ENCODE measurements at places on chromosomes 7 and 10.

- no peak for DNase-seq
These were observed 30.2 kb downstream of the MICALL2 start for GRCh38 chr7:1428941-1429501.

GRCh38 chr10:124953421-124953820 is 11.5 kb downstream of the ZRANB1 start:
- DNase-seq = no peak

- DNase-seq = no peak
These were observed 3.3 kb upstream of the PRSS2 start for GRCh38 chr7:142767451-142767850.

- no peak for DNase-seq
These were observed 46.9 kb downstream of the KMT2E start for GRCh38 chr7:105060923-105061322.

- no peak for DNase-seq
These were observed 24.1 kb upstream of the FFAR4 start for GRCh38 chr10:93542358-93542791.

DNA sequence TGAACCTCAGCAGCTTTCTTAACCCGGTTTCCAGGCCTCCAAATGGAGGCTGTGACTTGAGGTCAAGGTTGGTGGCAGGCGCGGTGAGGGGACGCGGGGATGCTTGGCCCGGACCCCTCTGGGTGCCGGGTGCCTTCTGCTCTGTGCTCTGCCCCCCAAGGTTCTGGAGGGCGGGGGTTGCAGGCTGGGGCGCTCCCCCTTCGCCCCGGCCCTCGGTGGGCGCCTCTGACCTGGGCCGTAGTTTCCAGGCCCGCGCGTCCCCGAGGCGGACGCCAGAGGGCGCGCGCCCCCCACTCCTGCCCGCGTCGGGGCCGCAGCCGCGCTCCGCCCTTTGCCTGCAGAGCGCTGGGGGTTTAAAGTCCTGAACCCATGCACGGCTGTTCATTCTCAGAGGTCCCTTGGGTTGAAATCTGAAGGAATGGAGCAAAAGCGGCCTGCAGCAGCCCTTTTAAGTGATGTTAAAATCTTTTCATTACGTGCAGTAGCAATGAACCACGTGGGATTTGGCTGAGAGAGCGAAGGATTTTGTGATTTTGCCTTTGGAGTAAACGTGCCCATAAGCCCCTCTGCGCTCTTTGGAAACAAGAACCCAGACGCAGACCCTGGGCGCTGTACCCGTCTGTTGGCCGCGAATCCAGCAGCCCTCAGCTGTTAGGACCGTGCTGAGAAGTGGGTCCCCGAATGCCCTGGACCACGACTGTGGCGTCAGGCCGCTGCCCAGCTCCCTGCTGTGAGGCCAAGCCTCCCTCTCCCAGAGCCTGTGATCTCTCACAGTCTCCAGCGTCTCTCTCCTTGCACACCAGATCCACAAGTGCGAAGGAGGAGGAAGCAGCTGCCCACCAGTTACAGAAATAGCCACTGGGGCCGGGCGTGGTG is 135.0 kb downstream of the ACTR3B start:
- DNase-seq = peak; percentile 54

- DNase-seq = no peak
These were observed 530.6 kb upstream of the MGMT start for GRCh38 chr10:128936392-128936791.

DNA sequence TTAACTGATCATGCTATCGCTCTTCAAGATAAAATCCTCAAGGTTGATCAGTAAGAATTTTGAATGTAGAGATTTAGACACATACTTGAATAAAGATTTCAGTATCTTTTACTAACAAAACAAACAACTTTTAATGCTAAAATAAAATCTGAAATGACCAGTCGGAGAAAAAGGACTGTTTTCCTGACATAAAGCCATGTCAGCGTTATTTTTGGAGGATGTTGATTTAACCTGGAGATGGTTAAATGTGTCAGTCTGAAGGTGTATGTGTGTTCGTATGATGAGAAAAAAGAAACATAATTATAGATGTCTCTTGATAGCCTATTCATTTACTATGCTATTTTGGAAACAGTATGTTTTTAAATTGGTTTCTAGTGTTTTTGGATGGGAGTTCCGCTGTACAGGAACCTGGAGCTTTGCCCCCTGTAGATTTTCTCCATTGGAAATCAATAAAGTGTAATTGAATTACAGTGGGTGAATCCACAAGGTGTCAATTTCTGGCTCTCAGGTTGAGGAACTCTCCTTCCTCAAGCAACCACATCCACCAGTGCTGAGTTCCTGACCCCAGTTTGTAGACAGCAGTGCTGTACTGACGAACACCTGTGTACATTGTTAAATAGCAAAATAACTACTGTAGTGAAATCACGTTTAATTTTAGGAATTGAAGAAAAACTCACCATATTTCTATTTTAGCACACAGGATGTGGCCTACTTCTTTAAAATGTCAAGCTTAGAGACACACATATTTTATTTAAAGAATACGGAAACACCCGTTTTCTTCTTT is 670.1 kb downstream of the MAGI2 start:
- DNase-seq = no peak

GRCh38 chr10:59631237-59631636 is 78.4 kb downstream of the SLC16A9 start:
- DNase-seq = no peak

GRCh38 chr7:110664803-110665202 is 426.1 kb upstream of the LRRN3 start:
- DNase-seq = no peak

DNA sequence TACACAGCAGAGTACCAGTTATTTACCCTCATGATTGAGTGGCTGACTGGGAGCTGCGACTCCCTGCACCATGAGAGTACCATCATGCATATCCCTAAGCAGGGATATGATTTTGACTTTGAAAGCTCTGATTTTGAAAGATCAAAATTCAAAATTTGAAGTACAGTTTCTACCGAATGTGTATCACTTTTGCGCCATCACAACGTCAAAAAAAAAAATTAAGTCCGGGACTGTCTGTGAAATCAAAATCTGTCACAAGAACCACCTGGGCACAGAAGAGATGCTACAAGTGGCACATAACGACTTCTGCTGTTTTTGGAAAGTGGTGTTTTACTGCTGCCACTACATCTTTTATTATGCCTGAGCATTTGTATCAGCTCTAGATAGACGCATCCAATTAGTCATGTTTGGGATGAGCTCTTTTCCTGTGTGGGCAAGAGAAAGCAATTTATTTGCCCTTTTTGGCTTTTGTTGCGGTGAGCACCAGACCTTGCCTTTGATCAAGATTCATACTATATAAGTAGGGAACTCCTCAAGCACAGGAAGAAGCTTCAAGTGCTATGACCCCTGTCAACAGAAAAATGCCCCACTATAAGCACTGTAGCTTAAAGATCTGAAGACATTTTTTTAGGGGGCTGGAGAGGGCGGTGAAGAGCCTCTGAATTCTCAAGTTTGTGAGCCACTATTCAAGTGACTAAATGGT is 10.7 kb downstream of the MTPN start:
- DNase-seq = no peak

DNA sequence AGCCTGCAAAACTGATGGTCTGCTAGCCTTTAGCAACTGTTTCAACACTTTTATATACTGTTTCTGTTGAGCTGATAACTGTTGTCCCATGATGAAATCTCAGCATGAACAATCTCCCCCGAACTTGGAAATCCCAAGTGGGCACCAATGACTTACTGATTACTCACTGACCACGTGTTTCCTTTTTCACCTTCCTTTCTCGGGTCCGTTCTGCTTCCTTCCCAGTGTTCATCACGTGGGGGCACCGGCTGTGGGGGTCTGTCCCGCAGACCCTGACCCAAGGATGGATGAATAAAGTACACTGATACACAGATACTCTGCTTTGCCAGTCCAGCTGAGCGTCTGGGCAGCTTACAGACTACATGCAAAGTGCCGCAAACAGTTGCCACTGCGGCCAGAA is 39.0 kb upstream of the RASGEF1A start:
- DNase-seq = peak; percentile 34

GRCh38 chr10:97399843-97400545 is 1.1 kb downstream of the RRP12 start:
- peak; percentile 43 for DNase-seq

DNA sequence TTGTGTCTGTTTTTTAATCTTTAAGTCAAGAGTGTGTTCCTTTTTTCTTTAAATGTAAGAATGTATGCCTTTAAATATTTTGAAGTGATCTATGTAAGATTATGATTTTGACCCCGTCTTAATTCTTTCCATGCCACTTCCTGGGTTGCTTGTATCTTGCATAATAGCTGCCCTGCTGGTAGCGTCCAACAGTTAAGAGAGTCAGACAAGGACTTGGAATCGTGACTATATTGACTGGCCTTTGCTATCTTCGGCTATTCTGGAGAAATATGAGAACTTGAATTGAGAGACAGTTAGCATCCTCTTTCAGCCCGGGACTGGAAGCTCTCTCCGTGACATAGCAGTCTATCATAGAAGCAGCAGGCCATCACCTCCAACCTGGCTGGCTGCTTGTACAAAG is 13.0 kb downstream of the NRP1 start:
- no peak for DNase-seq

DNA sequence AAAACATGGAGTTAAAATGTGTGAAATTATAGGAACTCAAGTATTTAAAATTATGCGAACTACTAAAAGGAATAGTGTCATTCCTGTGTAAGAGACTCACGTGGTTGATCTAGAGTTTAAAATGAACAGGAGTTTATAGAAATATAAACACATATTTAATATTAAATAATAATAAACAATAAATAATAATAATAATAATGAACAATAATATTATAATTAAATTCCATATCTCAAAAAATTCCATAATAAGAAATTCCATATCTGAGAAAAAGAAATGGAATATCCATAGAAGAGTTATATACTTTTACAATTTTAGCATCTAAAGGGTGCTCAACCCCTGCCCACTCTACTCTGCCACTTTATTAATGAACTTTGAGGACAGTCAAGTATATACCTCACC is 429.6 kb downstream of the TNS3 start:
- DNase-seq = no peak

- DNase-seq = no peak
These were observed 263.2 kb upstream of the MGMT start for GRCh38 chr10:129203819-129204218.

GRCh38 chr7:5351507-5352265 is 68.9 kb downstream of the SLC29A4 start:
- DNase-seq = no peak

DNA sequence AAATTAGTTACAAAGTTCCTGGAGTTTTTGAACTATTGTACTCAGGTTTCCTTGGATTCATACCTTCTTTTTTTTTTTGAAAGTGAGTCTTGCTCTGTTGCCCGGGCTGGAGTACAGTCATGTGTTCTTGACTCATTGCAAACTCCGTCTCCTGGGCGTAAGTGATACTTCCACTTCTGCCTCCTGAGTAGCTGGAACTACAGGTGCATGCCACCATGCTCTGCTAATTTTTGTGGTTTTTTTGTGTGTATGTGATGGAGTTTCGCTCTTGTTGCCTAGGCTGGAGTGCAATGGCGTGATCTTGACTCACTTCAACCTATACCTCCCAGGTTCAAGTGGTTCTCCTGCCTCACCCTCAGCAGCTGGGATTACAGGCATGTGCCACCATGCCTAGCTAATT is 22.3 kb downstream of the MCM10 start:
- no peak for DNase-seq

- DNase-seq = no peak
These were observed 100.3 kb downstream of the CTBP2 start for GRCh38 chr10:125060026-125060425.

DNA sequence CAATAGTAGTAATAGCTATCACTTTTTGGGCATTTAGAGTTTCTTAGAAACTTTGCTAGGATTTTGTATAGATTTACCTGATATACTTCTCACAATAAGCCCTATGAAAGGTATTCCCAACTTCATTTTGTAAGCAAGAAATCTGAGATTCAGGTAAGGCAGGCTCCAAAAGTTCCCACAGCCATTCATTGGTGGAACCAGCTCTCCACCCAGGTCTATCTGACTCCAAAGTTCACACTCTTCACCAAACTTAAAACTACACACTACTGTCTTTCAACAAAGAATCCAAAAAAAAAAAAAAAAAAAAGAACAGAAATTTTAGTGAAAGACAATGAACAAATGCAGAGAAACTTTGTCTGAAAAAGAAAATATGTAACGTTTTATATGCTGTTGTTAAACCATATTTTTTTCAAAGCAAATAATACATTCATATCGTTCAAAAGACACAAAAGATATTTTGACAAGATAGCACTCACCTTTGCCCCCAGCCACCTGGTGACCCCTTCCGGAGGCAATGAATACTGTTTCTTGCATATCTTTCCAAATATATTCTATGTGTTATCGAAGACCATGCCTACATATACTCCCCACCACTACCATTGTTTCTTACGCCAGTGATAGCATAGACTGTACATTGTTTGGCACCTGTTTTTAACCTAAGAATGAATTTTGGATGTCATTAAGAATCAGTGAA is 108.2 kb downstream of the C1GALT1 start:
- DNase-seq = no peak

DNA sequence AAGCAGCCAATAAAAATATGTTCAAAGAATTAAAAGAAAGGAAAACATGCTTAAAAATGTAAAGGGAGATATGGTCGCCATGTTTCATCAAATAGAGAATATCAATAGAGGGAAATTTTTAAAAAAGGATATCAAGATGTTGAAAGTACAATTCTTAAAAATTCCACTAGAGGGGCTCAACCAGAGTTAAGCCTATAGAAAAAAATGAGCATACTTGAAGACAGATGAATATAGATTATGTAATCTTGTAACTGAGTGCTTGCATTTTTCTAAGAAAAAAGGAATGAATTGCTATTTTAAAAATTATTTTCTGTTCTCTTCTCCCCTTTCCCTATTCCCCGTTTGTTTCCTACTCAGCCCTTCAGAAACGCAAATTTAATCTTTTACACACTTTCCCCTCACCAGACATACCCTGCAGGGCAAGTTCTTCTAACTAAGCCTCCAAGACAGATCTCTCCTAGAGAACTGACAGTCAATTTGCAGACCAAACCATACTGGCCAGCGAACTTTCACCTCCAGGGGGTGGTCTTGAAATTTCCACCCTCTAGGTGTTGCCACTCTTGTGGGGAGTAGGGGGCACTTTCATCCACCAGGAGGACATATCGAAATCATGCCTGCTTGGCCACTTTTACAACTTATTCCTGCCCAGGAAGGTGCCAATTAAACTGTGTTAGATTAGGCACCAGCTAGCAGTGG is 67.7 kb downstream of the NSUN6 start:
- no peak for DNase-seq

DNA sequence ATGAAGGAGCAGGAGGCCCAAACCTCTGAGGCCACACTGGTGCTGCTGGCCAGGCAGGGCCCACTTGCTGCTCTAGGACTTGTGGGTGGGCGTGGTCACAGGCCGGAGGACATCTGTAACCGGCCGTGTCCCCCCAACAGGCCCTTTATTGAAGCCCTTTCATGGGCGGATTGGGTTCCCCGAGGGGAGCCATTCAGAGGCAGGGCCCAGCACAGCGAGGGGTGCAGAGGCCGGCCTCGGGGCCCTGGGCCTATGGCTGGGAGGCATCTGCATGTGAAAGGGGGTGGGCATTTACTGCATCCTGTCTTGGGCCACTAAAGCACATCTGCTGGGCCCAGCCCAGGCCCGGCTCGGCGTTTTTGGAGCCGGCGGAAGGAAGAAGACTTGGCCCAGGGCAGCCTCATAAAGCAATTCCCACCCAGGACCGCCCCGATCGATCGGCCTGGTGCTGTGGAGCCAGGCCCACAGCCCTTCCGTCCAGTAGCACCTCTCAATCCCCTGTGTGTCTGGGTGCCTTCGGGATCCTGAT is 8.4 kb downstream of the LHPP start:
- DNase-seq = no peak

- DNase-seq = no peak
These were observed 3.4 kb upstream of the MIOS start for GRCh38 chr7:7563269-7563668.
